ENCODE measurements at places on chromosomes 12 and 14. TPM values are rescaled to one million over a fixed set of nuclear protein-coding genes. Genes with fewer than 3 reads are reported as not detected.
A peak's percentile ranks its signal among the peaks of the same experiment; 100 is the strongest.

GRCh38 chr14:104136472-104137296, 1.7 kb upstream of the KIF26A start:
- H3K27ac ChIP-seq, result no peak overlapping the region
- H3K4me1 ChIP-seq, result no peaks in the 10 kb centered on the region
- H3K36me3 ChIP-seq, result no peaks in the 10 kb centered on the region
- no peak overlapping the region for H3K4me3 ChIP-seq
- no peak for DNase-seq

GRCh38 chr14:105666420-105666819, 140.0 kb downstream of the TMEM121 start:
- no peaks in the 10 kb centered on the region for H3K4me1 ChIP-seq
- H3K4me3 ChIP-seq, result no peak overlapping the region
- no peak for DNase-seq
- no peaks in the 10 kb centered on the region for H3K36me3 ChIP-seq
- H3K27me3 ChIP-seq, result no peaks in the 10 kb centered on the region

- no peaks in the 10 kb centered on the region for H3K27me3 ChIP-seq
- no peak overlapping the region for H3K4me3 ChIP-seq
- H3K36me3 ChIP-seq, result no peaks in the 10 kb centered on the region
- no peaks in the 10 kb centered on the region for H3K4me1 ChIP-seq
- H3K27ac ChIP-seq, result no peak overlapping the region
Measured at GRCh38 chr14:100468557-100468956, 118.7 kb downstream of the BEGAIN start.

DNA sequence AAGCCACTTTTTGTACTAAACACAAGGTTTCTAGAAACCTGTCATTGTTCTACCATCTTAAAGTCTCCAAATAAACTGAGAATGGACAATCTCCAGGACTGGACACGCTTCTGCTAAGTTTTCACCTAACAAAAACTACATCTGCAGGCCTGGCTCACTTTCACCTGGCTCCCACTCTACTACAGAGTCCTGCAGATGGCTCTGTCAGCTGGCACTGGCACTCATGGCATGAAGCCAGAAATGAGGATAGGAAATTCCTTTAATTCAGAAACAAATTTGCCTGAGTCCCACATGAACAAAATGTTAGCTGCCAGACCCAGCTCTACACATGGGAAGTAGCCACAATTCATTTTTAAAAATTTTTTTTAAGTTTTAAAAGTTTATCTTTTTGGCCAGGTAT, 42.1 kb downstream of the STXBP6 start:
- no peak overlapping the region for H3K27ac ChIP-seq
- H3K36me3 ChIP-seq, result no peaks in the 10 kb centered on the region
- H3K27me3 ChIP-seq, result no peaks in the 10 kb centered on the region
- H3K4me3 ChIP-seq, result no peak overlapping the region
- DNase-seq, result no peak
- H3K4me1 ChIP-seq, result peaks cover 11% of the 10 kb centered on the region

GRCh38 chr12:24861766-24862540, 86.9 kb downstream of the BCAT1 start:
- peaks cover 1% of the 10 kb centered on the region for H3K36me3 ChIP-seq
- peaks cover 9% of the 10 kb centered on the region for H3K4me1 ChIP-seq
- DNase-seq, result peak; percentile 88
- no peak overlapping the region for H3K4me3 ChIP-seq

GRCh38 chr14:78135450-78135891, 34.7 kb upstream of the NRXN3 start:
- no peaks in the 10 kb centered on the region for H3K27me3 ChIP-seq
- H3K4me3 ChIP-seq, result no peak overlapping the region
- no peaks in the 10 kb centered on the region for H3K36me3 ChIP-seq
- H3K27ac ChIP-seq, result no peak overlapping the region
- no peaks in the 10 kb centered on the region for H3K4me1 ChIP-seq

GRCh38 chr14:76208340-76208739, 56.6 kb downstream of the GPATCH2L start:
- H3K4me1 ChIP-seq, result peaks cover 5% of the 10 kb centered on the region
- no peak overlapping the region for H3K4me3 ChIP-seq
- no peak for DNase-seq
- no peaks in the 10 kb centered on the region for H3K27me3 ChIP-seq

GRCh38 chr12:9673404-9674225, 4.1 kb downstream of the CLEC2D start:
- H3K4me1 ChIP-seq, result peaks cover 9% of the 10 kb centered on the region
- no peak overlapping the region for H3K27ac ChIP-seq
- H3K36me3 ChIP-seq, result no peaks in the 10 kb centered on the region
- no peaks in the 10 kb centered on the region for H3K27me3 ChIP-seq

DNA sequence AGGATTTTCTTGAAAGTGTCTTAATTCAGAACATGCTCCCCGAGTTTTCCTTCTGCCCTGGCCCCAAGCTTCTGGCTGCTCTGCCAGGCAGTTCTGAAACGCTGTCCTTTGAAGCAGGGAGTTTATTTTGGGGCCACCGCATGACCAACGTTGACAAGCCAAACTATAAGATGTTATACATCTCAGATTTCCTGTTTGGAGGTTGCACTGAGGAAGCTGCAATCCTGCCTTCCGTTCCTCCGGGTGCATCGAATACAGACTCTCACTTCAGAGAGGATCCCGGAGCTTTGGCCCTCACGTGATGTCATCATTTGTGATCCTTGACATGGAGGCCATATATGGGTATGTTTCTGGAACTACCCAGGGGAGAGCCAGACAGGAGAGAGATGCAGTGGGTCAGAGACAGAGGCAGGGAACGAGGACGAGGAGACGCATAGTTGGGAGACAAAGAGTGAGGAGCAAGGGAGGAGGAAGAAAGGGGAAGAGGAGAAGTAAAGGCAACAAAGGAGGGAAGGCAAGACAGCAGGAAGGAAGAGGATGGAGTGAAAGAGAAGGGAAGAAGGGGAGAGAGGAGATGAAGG, at the start of gene ASB2:
Gene ASB2 (minus strand): TSS at position 94 of the 581 bp plus-strand sequence. CDS start 12,031 bp downstream, outside the sequence.
- H3K4me3 ChIP-seq, result no peak within 1 kb of the TSS
- H3K27me3 ChIP-seq, result no peaks in the 10 kb centered on the region
- no peaks in the 10 kb centered on the region for H3K4me1 ChIP-seq
- no peaks in the 10 kb centered on the region for H3K36me3 ChIP-seq
- H3K27ac ChIP-seq, result no peak within 1 kb of the TSS
- DNase-seq, result peak; percentile 11

GRCh38 chr12:42326541-42327226, 717 bp downstream of the PPHLN1 start:
- H3K4me3 ChIP-seq, result peak overlapping the region; percentile 93
- H3K27ac ChIP-seq, result peak overlapping the region; percentile 83
- H3K27me3 ChIP-seq, result no peaks in the 10 kb centered on the region
- peak; percentile 32 for DNase-seq

DNA sequence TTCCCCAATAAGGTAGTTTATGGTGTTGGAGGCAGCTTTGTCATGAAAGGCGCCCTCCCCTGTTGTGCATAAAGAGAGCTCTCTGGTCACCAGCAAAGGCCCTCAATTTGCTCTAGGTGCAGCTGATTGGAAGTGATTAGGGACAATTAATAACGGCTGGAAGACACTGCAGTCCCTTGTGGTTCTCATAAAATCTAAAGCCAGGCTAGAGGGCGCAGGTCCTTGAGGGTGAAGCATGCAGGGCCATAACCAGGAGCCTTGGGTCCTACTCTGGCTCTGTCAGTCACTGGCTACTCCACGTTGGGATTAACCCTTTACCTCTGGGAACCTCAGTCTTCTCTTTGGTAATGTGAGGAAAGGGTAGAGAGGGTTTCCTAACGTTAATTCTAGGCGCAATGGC, 1.9 kb downstream of the DAAM1 start:
- no peaks in the 10 kb centered on the region for H3K27me3 ChIP-seq
- H3K36me3 ChIP-seq, result no peaks in the 10 kb centered on the region
- no peak for DNase-seq
- H3K4me1 ChIP-seq, result peaks cover 6% of the 10 kb centered on the region
- peak overlapping the region; percentile 91 for H3K27ac ChIP-seq

- H3K4me1 ChIP-seq, result no peaks in the 10 kb centered on the region
- H3K4me3 ChIP-seq, result no peak overlapping the region
- no peak for DNase-seq
- no peaks in the 10 kb centered on the region for H3K36me3 ChIP-seq
- H3K27ac ChIP-seq, result no peak overlapping the region
Measured at GRCh38 chr14:93023802-93024434, 91.8 kb downstream of the ITPK1 start.

DNA sequence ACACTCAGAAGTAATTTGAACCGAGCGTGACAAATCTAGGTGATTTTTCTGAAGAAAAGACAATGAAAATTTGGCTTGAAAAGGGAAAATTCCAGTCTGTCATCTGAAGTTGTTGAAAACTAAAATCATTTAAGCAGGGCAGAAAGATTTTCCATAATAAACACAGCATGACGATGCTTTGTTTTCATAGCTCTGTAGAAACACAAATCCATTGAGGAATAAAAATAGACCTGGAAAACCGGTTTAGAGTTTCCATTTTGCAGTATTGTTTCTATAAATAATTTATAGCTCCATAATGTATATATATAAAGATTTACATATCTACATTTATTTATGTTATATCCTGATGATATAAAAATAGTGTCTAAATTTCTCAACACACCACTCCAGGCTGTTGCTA, 1918.5 kb upstream of the FLRT2 start:
- H3K36me3 ChIP-seq, result no peaks in the 10 kb centered on the region
- H3K27me3 ChIP-seq, result no peaks in the 10 kb centered on the region
- H3K4me3 ChIP-seq, result no peak overlapping the region

DNA sequence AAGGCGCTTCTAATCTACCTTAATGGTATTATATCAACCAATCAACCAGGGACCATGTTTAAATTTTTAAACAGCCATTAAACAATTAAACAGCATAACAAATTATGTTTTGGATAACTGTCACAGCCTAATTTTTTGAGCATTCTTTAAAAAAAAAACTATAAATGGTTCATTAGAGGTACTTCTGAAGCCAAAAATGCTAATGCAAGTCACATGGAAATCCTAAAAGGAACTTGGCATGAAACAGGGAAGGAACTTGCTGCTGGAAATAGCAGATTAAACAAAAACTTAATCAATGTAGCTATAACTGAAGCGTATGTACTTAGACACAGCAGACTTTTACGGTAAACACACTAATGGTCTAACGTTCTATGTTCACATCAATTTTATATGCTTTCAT, 190.2 kb upstream of the BTG1 start:
- H3K4me1 ChIP-seq, result no peaks in the 10 kb centered on the region
- H3K27me3 ChIP-seq, result no peaks in the 10 kb centered on the region
- H3K4me3 ChIP-seq, result no peak overlapping the region
- H3K27ac ChIP-seq, result no peak overlapping the region

- no peak overlapping the region for H3K27ac ChIP-seq
- H3K4me3 ChIP-seq, result no peak overlapping the region
- no peaks in the 10 kb centered on the region for H3K36me3 ChIP-seq
- no peak for DNase-seq
- no peaks in the 10 kb centered on the region for H3K27me3 ChIP-seq
- H3K4me1 ChIP-seq, result no peaks in the 10 kb centered on the region
Measured at GRCh38 chr14:72178517-72178916, 246.3 kb downstream of the RGS6 start.

GRCh38 chr12:77845831-77846230, 15.1 kb downstream of the NAV3 start:
- peak; percentile 85 for DNase-seq
- H3K27ac ChIP-seq, result no peak overlapping the region
- no peaks in the 10 kb centered on the region for H3K36me3 ChIP-seq
- H3K4me3 ChIP-seq, result no peak overlapping the region
- no peaks in the 10 kb centered on the region for H3K4me1 ChIP-seq

- no peaks in the 10 kb centered on the region for H3K27me3 ChIP-seq
- no peak for DNase-seq
- peaks cover under 1% of the 10 kb centered on the region for H3K4me1 ChIP-seq
- H3K27ac ChIP-seq, result peak overlapping the region; percentile 98
Measured at GRCh38 chr12:25194722-25195055, 271 bp downstream of the DNAI7 start.

DNA sequence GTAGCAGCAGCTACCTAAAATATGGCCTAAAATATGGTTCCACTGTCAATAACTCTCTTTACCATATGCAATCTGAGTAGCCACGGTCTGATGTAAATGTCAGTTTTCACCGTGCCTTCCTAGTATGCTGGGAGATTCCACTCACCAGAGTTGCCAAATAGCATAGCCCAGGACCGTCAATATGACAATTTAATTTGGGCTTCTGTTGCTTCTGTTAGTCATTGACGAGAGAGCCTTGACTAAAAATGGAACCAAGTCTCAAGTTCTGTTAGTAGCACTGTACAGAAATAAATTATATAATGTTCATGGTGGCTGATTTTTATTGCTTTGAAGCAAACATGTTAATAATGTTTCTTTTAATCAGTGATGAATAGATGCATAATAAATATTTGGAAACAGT, 348.4 kb downstream of the BCAT1 start:
- DNase-seq, result peak; percentile 52
- no peak overlapping the region for H3K27ac ChIP-seq
- H3K4me3 ChIP-seq, result no peak overlapping the region

GRCh38 chr14:23442721-23443356, 7.4 kb upstream of the MYH7 start:
- H3K36me3 ChIP-seq, result no peaks in the 10 kb centered on the region
- no peak for DNase-seq
- peaks cover 8% of the 10 kb centered on the region for H3K27me3 ChIP-seq
- H3K4me1 ChIP-seq, result no peaks in the 10 kb centered on the region
- no peak overlapping the region for H3K27ac ChIP-seq

- peaks cover 29% of the 10 kb centered on the region for H3K27me3 ChIP-seq
- no peaks in the 10 kb centered on the region for H3K4me1 ChIP-seq
- no peak overlapping the region for H3K4me3 ChIP-seq
- DNase-seq, result no peak
Measured at GRCh38 chr12:49296836-49297694, 2.1 kb downstream of the PRPH start.

GRCh38 chr12:20205854-20206253, 162.5 kb upstream of the PDE3A start:
- no peaks in the 10 kb centered on the region for H3K27me3 ChIP-seq
- no peak overlapping the region for H3K4me3 ChIP-seq
- no peak overlapping the region for H3K27ac ChIP-seq
- H3K4me1 ChIP-seq, result no peaks in the 10 kb centered on the region
- DNase-seq, result no peak
- no peaks in the 10 kb centered on the region for H3K36me3 ChIP-seq

- no peak overlapping the region for H3K4me3 ChIP-seq
- H3K27me3 ChIP-seq, result no peaks in the 10 kb centered on the region
- no peaks in the 10 kb centered on the region for H3K36me3 ChIP-seq
- H3K4me1 ChIP-seq, result peaks cover 8% of the 10 kb centered on the region
- H3K27ac ChIP-seq, result no peak overlapping the region
Measured at GRCh38 chr12:110744151-110744571, 1.5 kb upstream of the PPP1CC start.

Gene KRT86
- total RNA-seq, result 0.17 TPM

Gene LHX5
- not detected for total RNA-seq

Gene SPIC
- total RNA-seq, result not detected

Gene CISTR
- not detected for total RNA-seq

Gene PCNX1
- total RNA-seq, result 69.4 TPM

Gene CEP170B
- total RNA-seq, result 10.3 TPM

Gene TCL1B
- not detected for total RNA-seq

Gene DPF3
- 13.7 TPM for total RNA-seq

Gene GARIN6
- not detected for total RNA-seq

Gene RBP5
- 0.26 TPM for total RNA-seq

Gene PPP4R4
- 0.51 TPM for total RNA-seq

Gene PRKD1
- 15.9 TPM for total RNA-seq

Gene LMO3
- total RNA-seq, result 0.50 TPM

Gene ESPL1
- total RNA-seq, result 0.26 TPM

Gene OVCH1
- total RNA-seq, result 0.51 TPM

Gene MLF2
- total RNA-seq, result 88.6 TPM

Gene KCNC2
- not detected for total RNA-seq

Gene ARMH4
- 6.3 TPM for total RNA-seq

Gene COX8C
- 0.33 TPM for total RNA-seq

Data from fibroblast of lung (primary cell).